NCI-H446 treated with DMSO at 0.1 percent for 48 hours (cell line): ENCODE measurements at places on chromosomes 1 and 21.

- DNase-seq, result no peak
These were observed 215.2 kb downstream of the DISC1 start for GRCh38 chr1:231841616-231842344.

GRCh38 chr21:16792101-16792500, 720.7 kb upstream of the CXADR start:
- no peak for DNase-seq

DNA sequence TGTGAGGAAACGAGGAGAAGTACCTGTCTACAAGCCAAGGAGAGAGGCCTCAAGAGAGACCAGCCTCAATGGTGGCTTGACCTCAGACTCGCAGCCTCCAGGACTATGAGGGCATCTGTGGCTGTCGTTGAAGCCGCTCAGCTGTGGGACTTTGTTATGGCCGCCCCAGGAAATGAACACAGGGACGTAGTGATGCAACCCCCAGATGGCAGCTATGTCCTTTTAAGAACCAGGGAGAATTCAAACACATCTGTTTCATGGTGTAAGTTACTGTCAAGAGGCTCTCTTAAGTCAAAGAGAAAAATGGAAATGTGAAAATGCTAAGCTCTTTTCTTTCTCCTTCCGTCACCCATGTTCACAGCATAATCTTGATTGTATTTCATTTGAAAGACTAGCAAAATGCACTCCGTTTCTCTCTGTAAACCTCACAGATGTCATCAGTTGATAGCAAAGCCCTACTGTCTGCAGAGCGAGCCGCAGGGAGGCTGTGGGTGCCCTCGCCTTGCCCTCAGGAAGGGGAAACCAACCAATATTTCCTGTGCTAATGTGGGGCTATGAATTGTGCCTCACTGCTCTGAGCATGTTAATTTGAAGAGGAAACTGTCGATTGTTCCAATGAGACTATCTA, 21.3 kb downstream of the UBASH3A start:
- no peak for DNase-seq

DNA sequence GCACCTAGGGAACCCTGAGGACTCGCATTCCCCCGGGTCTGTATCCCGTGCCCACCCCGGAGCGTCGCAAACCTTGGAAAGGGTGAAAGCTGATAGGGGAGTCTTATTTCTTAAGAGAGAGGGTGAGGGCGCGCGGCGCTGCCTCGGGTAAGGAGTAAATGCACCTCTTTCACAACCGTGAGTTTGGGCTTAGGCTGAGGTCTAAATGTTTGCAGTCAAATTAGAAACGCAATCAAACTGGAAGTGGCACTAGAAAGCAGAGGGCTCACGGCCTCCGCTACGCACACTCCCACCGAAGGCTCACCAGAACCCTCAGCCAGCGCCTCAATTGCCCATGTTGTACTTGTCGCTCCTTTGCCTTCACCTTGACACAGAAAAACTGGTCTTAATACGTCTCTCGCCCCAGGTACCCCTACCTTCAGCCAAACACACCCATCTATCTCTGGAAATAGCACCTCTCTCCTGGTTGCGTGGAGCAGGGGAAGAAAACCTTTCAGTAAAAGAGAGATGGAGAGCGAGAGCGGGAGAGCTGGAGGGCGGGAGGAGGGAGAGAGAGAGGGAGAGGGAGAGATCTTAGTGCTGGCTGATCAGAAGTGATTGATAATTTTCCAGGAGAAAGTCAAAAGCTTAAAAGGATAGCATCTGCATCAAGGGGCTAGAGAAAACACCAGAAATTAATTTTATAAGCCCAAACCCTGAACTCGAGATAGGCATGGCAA, 1.7 kb upstream of the HLX start:
- DNase-seq, result no peak

- no peak for DNase-seq
These were observed 240.2 kb upstream of the LYPLAL1 start for GRCh38 chr1:218933513-218933912.

- no peak for DNase-seq
These were observed at the start of gene CFH for GRCh38 chr1:196651637-196652215. TSS of gene CFH (plus strand) at chr1:196652043. CDS start at chr1:196652118, 75 bp downstream.

DNA sequence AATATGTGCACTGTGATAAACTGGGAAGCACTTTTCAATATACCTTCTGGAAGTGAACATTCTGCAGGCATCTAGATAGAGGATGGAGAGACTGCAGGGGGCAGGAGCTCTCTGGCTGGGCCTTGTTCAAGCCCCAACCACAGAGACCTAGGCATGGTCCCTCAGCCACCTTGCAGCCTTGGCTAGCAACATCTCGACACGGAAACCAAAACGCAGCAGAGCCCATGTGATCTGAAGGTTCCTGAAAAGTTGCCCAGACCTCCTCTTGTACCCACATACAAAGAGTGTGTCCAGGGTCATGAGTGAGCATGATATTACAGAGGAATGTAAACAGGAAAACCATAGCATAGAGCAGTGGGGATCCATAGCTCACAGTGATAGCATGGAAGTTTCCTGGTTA, 33.1 kb upstream of the SAMD11 start:
- DNase-seq, result no peak

DNA sequence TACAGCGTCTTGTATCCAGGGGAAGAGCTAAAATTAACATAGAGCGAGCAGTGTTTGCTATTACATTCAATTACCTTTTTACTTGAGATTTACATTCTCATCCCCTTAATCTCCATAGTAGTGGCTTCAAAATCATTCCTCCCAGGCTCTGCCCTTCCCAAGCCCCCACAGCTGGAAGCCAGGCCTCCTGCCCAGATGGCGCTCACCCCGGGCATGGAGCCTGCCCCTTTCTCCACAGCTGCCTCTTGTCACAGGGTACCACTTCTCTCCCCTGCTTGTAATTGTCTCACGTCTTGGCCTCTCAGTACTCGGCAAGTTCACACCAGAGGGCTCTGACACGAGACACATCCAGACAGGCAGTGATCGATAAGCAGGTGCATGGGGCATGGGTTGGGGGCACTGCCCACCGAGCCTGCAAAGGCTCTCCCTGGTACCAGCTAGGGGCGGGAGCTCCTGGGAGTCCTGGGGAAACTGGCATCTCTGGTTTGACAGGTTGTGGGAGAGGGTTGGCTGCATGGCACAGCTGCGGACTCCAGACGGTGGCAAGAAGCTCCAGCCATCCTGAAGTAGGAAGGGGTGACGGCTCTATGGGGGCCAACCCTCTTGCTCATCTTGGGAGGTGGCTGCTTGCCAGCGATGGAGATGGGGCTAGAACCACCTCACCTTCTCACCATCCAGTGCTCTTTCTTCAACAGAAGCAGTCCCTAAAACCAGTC, 20.1 kb downstream of the CASZ1 start:
- no peak for DNase-seq

GRCh38 chr1:205535866-205536758, 31.6 kb downstream of the CDK18 start:
- DNase-seq, result no peak

DNA sequence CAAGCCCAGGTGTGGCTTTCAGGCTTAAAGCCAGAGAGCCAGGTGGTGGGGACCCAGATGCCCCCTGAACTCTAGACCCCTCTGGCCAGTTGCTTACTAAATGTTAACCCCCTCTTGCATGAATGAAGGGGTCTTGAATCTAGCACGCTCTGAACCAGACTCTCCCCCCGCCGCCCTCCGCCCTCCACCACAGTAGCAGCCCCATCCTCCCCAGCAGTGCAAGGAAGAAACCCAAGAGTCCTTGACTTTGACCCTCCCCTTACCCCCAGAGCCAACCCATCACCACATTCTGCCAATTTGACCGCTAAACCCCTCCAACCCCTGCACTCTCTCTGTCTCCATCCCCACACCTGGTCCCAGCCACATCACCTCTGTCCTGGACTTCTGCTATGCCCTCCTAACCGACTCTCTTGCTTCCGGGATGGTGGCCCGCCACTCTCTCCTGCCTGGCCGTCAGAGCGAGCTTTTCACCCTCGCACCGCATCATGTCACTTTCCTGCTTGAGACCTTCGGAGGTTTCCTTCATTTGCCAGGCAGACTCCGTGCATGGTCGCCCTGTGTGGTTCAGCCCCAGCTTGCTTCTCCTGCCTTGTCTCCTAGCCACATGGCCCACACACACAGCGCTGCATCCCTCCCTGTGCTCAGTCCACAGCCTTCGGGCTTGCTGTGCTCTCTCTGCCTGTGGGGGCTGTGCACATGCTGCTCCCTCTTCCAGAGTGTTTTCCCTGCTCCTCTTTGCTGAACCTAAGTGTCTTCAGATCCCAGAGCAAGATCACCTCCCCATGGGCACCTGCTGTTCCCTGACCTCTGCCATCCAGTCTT, 113.4 kb downstream of the HUNK start:
- no peak for DNase-seq

- no peak for DNase-seq
These were observed 43.1 kb downstream of the CASZ1 start for GRCh38 chr1:10753299-10753698.

DNA sequence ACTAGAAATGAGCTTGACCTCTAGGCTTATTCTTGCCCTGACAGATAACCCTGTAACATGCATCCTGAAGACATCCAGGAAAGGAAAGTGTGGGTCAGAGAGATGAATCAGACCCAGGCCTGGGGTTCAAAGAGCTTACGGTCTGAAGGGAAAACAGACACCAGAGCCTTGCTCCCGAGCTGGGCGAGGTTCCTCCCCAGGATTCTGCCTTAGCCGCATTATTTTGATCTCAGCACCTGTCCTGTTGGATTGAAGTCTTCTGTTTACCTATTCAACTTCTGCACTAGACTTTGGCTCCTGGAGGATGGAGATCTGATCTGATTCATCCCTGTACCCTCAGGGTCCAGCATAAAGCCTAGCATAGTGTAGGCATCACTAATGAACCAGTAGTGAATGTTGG, 1.9 kb downstream of the CYP4B1 start:
- DNase-seq, result no peak

GRCh38 chr1:154793685-154794084, 76.4 kb downstream of the KCNN3 start:
- no peak for DNase-seq

GRCh38 chr1:106249365-106249764, 807.1 kb upstream of the PRMT6 start:
- no peak for DNase-seq

DNA sequence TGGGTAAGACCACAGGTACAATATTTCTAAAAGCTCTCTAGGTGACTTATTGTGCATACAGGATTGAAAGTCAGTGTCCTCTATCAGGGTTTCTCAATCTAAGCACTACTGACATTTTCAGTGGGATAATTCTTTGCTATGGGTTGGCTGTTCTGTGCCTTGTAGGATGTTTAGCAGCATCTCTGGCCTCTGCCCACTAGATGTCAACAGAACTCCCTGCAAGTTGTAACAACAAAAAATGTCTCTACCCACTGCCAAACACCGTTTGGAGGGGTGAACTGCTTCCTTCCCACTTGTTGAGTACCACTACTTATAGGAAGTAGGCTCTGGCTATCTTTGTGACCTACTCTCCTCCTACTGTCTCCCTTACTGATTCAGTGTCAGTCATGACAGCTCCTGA, 90.1 kb upstream of the ZRANB2 start:
- no peak for DNase-seq

DNA sequence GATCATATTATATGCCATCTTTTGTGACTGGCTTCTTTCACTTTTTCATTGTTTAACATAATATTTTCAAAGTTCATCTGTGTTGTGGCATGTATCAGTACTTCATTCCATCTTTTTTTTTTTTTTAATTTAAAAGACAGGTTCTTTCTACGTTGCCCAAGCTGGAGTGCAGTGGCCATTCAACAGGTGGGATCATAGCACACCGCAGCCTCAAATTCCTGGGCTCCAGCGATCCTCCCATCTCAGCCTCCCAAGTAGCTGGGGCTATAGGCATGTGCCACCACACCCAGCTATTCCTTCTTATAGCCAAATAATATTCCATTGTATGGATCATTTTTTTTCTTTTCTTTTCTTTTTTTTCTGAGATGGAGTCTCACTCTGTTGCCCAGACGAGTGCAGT, 34.6 kb upstream of the ZNF281 start:
- DNase-seq, result no peak

- no peak for DNase-seq
These were observed 321.0 kb downstream of the TM2D1 start for GRCh38 chr1:61403679-61404596.

DNA sequence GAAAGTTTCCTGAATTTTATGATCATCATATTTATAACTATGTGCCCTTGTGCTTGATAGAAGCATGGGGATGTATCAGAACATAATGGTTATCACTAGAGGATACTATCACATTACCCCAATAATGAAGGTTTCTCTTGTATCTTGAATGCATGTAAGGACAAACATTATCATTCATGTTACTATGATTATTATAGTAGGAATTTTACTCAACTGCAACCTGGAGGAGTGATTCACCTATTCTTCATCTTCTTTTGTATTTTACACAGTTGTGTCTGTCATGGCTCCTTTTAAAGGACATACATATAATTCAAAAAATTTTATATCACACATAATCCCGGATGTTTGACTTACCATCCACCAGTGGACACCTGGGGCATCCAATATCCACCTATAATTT, 143.8 kb upstream of the TMPRSS15 start:
- DNase-seq, result no peak

GRCh38 chr21:41615613-41616012, 107.7 kb upstream of the TMPRSS2 start:
- no peak for DNase-seq

DNA sequence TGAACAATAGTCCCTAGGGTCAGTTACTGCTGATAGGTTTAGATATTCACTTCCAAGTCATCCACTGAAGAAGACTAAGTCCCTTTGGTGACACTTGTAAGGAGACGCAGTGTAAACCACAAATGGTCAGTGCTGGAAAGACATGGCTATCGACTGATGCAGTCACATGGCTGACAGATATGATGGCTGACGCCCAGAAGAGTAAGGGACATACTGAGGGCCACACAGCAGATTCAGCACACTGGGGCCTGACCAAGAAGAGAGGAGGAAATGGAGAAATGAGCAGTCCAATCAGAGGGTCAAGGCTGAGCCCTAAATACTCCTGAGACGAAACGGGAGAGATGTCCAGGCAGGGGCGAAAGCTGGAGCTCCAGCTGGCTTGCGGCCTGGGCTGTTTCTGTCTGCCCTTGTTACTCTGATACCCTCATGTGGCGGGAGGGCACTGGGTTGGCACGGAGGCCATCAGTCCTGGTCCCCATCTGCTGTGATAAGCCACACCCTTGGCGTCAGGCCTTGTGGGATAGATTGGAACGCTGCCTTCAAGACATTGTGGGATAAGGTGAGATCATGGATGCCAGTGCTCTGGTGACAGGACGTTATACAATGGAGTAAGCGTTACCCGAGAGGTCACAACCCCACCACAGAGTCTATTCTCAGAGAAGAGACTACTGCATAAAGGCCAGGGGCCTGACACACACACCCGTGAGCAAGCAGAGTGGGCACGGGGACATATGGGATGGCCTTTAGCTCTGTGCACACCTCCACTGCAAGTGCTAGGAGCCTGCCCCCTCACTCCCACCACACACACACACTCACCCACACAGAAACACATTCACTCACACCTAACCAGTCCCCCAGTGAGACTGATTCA, 158.4 kb downstream of the TRABD2B start:
- DNase-seq, result no peak

GRCh38 chr1:212698467-212699103, 1.1 kb downstream of the BATF3 start:
- no peak for DNase-seq

- DNase-seq, result peak; percentile 19
These were observed 54.6 kb upstream of the POU2F1 start for GRCh38 chr1:167165948-167166689.

GRCh38 chr1:5333291-5333690, 658.9 kb downstream of the NPHP4 start:
- no peak for DNase-seq

- no peak for DNase-seq
These were observed 130.6 kb downstream of the PLPP3 start for GRCh38 chr1:56448529-56449300.

GRCh38 chr1:6220236-6220635, 14.3 kb downstream of the RNF207 start:
- DNase-seq, result no peak

GRCh38 chr1:156684227-156684782, 7.1 kb upstream of the NES start:
- no peak for DNase-seq
